ENCODE measurements at places on chromosomes 12 and 14.

DNA sequence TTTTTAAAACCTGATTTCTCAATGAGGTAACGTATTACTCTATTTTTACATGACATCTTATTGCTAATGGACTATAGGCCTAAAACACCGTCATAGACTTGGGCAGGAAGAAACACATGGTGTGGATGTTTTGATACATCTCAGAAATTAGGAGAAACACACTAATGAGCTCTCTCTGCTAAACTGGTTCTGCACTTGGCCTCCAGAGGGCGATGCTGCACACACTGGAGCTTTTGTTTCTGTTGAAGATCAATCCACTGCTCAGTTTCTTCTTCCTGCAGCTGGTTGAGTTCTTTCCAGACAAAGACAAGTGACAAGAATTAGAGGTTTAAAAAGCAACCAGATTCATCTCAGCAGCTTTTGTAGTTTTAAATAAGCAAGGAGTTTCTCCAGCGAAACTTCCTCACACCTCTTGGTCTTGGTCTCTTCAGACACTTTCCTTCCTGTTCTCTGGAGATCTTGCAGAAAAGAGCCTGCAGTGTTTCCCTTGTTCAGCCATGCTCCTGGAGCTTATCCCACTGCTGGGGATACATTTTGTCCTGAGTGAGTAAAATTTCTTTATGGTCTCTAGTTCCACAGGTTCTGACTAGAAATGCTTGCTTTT is 178.5 kb upstream of the OR4E1 start:
- peak; percentile 73 for DNase-seq

DNA sequence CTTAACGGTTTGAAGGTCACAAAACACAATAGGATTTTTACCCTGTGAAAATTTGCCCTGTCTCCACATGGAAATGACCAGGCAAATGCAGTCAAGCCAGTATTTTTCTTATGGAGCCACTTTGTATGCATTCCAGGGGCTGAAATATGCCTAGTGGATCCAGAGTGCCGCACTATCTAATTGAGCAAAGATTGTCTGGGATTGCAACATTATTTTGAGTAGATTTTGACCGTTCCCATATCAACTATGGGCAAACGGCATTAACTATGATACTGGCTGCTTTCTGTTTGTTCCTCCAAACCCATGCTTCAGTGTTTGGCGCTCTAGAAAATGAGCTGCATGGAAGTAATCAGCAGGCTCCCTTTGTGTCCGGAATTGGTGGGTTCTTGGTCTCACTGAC is 223.0 kb downstream of the BTG1 start:
- no peak for DNase-seq

DNA sequence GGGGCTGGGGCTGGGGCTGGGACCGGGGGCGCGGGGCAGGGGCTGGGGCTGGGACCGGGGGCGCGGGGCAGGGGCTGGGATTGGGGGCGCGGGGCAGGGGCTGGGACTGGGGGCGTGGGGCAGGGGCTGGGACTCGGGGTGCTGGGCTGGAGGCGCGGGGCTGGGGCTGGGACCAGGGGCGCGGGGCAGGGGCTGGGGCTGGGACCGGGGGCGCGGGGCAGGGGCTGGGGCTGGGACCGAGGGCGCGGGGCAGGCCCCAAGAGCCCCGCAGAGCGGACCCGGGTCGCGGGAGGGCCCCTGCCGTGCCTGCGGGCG is 452 bp downstream of the P2RX2 start:
- DNase-seq, result no peak

DNA sequence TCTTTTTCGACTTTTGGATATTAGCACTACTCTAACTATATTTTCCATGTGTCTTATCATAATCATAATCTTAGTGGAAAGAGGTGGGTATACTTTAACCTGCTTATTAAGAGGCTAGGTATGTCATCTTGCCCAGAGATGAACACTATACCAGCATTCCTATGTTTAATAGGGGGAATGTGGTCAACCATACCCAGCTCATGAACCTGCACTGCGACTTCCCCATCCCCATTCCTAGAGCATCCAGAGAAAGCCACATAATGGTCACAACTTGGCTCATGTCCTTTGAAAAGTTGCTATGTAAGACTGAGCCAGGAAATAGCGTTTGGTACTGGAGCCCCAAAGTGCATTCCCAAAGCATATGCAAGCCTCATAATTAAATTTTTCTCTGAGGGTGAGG is 55.2 kb downstream of the TMCC3 start:
- no peak for DNase-seq

- no peak for DNase-seq
Observed at GRCh38 chr12:56518570-56518969, 3.0 kb upstream of the RBMS2 start.

DNA sequence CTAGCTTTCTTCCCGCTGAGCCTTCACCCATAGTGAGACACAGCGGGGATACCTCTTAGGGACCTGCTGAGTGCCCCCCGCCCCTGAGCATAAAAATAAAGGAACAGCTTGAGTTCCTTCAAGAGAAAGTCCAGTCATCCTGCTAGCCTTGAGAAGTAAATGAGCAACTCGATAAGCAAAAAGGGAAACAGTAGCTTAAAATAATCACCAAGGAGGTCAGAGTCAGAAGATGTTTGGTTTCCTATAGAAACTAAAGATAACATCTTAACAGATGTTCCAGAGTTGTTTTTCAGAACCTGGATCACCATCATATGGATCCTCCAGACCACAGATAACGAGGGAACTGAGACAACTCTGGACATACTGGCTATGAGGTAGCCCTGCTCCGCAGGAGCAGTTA is 94.0 kb downstream of the BCAT1 start:
- DNase-seq, result no peak

DNA sequence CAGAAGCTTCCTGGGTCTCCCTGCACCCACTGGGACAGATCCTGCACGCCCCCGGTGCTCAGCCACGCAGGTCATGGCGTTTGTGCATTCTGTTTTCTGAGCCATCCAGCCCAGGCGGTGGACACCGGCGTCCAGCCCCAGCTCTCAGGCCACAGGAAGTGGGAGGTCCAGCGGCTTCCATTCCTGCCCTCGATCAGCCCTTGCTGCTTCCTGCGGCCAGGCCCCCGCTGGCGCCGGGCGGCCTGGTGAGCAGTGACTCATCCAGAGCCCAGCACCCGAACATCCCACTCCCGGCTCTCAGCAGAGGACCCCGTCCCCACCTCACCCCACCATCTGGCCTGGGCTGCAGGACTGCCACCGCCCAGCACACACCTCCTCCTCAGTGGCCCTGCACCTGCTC is 18.0 kb upstream of the NUDT14 start:
- no peak for DNase-seq

GRCh38 chr14:33764876-33765650 is 185.8 kb downstream of the EGLN3 start:
- DNase-seq, result no peak

DNA sequence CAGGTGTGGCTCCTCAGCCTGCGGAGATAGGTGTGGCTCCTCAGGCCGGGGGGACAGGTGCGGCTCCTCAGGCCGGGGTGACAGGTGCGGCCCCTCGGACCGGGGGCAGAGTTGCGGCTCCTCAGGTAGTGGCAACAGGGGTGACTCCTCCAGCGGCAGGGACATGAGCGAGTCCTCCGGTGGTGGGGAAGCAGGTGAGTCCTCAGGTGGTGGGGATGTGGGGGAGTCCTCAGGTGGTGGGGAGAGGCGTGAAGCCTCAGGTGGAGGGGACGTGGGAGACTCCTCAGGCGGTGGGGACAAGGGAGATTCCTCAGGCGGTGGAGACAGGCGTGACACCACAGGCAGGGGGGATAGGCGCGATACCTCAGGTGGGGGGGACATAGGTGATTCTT is 9.2 kb downstream of the KMT2D start:
- no peak for DNase-seq

DNA sequence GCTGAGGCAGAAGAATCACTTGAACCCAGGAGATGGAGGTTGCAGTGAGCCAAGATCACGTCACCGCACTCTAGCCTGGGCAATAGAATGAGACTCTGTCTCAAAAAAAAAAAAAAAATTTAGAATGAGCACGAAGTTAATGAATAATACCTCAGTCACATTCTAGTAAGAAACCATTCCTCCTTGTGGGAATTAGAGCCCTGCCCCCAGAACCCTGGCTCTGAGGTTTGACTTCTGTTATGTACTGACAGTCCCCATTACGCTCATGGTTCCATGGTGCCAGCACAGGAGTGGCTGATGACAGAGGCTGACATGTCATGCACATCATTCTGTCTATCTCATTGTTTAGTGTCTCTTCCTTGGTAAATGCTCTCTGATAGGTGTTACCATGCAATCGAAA is 132.6 kb upstream of the FGD4 start:
- no peak for DNase-seq

- DNase-seq, result no peak
Observed at GRCh38 chr12:97545804-97546203, 83.2 kb downstream of the RMST start.

DNA sequence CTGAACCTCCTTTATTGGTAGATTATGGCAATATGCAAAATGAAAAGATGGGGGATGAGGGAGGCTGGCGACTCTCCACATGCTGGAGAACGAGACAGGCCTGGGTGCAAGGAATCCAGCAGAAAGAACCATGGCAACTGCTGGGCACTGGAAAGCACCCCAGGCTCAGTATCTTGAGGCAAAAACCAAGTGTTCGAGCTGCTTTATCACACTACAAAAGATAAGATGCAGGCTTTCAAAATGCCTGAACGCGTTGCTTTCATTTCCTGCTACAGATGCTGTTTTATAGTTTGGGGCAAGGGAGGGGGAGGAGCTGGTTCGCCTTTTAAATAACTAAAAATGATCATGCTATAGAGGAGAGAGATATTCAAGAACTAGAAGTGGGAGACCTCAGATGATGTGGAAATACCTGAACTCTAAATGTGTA is 38.9 kb downstream of the NIN start:
- peak; percentile 71 for DNase-seq

- DNase-seq, result no peak
Observed at GRCh38 chr12:128852885-128853599, at the start of gene GLT1D1. GLT1D1 (plus strand) TSS chr12:128853478; CDS start chr12:128853582, 104 bp downstream.

DNA sequence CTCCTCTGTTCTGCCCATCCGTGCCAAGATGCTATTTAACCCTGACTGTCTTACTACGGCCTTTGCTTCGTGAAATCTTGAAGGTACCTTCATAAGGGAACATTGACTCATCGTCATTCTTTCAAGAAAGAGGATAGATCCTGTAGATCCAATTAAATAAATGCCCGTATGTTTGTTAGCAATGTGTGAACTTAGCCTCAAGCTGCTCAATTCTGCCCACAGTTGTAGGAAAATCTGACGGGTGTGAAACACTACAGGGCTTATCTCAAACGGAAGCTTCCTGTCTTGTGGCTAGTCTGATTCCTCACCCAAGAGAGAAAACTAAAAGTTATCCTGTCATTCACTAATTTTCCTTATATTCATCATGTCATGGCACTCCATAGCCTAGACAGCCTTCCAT is 168.0 kb upstream of the TBX3 start:
- no peak for DNase-seq

- no peak for DNase-seq
Observed at GRCh38 chr14:24280797-24281460, 9.5 kb upstream of the RABGGTA start.

GRCh38 chr14:87952307-87953094 is 40.5 kb downstream of the GALC start:
- peak; percentile 20 for DNase-seq

All from OCI-LY7 (cell line).